ENCODE measurements at places on chromosomes 4 and X. TPM values are rescaled to one million over a fixed set of nuclear protein-coding genes. Genes with fewer than 3 reads are reported as not detected.

GRCh38 chr4:71545168-71545567 lies 206.3 kb downstream of the SLC4A4 start:
- peak; percentile 62 for DNase-seq

DNA sequence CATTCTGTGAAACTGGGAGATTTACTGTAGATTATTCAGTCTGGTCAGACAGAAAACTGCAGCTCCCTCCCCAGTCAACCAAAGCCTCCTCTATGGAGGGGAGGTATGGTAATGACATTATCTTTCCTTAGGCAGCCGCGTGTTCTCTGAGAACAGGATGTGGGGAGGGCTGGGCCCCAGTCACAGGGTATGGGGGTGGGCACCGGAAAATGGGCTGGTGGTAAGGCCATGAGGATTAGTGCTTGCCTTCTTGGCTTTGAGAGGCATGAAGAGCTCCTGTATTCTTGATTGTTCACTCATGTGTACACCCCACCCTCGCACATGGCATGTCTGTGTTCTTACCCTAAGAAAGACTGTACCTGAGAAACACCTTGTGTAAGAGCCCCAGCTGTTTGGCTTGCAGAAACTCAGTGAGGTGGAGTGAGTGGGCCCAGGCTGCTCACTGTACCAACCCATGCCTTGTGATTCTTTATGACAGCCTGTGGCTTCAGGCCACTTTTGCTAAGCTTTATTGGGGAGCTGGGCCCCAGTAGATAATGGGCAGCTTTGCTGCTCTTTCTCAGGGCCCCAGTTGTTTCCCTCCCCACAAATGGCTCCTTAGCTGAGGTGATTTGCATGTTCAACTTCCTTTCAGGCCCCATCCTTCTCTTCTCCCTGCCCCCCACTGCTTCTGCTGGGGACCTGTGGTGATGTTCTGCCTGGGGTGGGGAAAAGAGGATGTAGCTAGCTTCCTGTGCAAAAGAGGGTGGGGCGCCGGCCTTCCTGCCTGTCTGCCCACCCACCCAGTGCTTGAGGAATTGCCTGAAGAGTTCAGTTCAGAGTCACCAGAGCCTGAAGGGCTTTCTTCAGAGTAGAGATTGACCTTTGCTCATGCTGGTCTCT lies 30.7 kb downstream of the MSN start:
- DNase-seq: no peak

GRCh38 chrX:67619253-67619652 lies 75.4 kb downstream of the AR start:
- peak; percentile 61 for DNase-seq

NKX1-1 gene
- not detected for polyA plus RNA-seq

TBC1D8B gene
- 15.4 TPM for polyA plus RNA-seq

DNA sequence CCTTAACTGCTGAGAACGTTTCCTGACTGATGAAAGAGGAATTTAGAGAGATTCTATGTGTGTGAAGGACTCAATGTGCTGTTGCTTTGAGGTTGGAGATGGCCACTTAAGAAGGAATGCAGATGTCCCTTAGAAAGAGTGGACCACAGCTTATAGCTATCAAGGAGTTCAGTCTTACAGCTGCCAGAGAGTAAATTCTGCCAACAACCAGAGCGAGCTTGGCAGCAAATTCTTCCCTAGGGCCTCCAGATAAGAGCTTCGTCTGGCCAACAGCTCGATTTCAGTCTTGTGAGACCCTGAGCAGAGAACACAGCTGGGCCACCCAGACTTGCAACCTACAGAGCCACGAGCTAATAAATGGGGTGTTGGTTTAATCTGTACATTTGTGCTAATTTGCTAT lies 21.8 kb downstream of the MID1 start:
- DNase-seq: no peak

NSG1 gene
- 1.1 TPM for polyA plus RNA-seq

DNA sequence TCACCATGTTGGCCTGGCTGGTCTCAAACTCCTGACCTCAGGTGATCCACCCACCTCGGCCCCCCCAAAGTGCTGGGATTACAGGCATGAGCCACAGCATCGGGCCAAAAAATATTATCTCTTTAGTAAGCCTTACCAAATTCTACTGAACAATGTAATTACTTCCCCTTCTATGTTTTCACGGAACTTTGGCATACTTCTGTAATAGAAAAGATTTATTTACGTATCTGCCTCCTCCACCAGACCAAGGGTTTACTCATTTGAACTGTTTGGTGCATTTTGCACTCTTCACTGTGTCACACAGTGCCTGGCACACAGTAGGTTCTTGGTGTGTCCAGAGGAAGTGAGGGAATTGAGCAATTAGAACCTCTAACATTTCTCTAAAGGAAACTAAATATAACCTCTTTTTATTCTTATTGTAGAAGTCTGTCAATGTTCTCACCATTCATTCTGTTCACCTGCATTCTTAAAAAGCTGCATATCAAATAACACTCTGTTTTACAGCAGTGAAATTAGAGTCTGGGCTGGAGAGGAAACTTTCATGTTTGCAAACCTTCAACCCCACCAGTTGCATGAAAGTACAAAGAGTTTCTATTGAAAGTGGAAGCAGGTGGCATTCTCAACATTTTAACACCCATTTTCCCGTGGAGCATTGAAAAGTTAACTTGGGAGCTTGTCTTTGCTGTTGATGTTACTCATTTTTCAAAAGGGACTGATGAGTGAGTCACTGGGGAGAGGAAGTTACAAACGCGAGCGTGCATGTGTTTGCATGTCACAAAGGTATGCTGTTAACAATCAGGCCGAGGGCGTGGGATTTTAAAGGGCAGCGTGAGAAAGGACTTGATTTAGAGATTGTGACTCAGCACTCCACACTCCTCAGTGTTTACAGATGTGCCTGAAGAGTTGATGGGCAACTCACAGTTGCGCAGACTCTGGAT lies 314.1 kb downstream of the STK32B start:
- peak; percentile 92 for DNase-seq

- peak; percentile 78 for DNase-seq
These were observed 140.0 kb downstream of the IDS start for GRCh38 chrX:149365061-149365460.

GRCh38 chrX:43522582-43522981 lies 133.5 kb upstream of the MAOA start:
- DNase-seq: no peak

NOCT gene
- 9.2 TPM for polyA plus RNA-seq

GRCh38 chrX:110008011-110008635 lies 5.2 kb downstream of the TMEM164 start:
- no peak for DNase-seq

GRCh38 chrX:39842281-39842973 lies 255.3 kb downstream of the BCOR start:
- no peak for DNase-seq

DNA sequence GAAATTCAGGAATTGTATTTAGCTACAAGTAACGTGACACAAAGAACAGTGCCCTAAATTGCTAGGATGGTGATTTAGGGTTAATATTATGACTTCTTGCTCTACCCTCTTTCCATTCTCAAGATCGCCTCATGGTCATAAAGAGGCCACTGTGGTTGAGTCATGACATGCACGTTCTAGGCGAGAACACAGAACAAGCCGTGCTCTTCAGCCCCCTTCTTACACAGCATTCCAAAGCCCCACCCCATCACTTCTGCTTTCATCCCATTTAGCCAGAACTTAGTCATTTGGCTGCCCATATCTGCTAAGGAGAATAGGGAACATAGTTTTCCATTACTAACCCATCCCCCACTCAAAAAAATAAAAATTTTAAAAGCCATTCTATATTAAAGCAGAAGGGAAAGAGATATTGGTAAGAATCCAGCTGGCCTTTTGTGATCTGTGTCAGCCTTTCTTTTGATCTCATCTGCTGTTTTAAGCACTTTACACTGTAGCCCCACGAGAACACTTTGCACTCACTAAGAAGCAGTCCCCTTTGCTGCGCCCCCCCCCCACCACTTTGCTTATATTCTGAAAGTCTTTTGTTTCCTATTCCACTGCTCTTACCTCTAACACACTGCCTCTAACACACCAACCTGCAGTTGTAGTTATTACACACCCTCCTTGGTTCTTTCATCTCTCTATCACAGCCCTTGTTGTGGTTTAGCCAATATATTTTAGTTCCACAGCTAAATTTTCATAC lies 28.4 kb downstream of the NPNT start:
- peak; percentile 22 for DNase-seq

DNA sequence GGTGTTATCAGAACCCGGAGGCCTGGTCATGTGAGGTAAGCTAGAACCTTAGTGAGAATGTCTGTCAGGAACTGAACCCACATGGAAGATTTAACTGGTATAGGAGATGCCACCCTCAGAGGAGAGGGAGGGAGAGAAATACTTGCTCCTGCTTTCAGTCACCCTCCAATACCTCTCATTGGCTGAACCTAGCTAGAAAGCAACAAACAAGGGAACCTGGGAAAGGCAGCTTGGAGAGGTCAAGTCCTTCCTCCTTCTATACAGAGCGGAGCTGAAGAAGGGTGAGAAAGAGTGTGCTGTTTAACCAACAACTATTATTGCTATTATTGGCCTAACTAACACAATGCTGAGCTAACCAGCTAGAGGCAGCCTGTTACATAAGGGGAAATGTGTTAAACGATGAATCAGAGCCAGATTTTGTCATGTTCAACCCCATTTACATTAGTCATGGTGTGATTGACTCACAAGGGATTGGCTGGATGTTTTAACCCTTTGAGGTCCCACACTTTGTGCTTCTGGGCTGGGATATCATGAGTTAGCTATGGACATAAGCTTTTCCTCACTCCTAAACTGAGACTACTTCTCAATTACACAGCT lies 96.5 kb upstream of the ESX1 start:
- DNase-seq: peak; percentile 86

CLNK gene
- not detected for polyA plus RNA-seq

DNA sequence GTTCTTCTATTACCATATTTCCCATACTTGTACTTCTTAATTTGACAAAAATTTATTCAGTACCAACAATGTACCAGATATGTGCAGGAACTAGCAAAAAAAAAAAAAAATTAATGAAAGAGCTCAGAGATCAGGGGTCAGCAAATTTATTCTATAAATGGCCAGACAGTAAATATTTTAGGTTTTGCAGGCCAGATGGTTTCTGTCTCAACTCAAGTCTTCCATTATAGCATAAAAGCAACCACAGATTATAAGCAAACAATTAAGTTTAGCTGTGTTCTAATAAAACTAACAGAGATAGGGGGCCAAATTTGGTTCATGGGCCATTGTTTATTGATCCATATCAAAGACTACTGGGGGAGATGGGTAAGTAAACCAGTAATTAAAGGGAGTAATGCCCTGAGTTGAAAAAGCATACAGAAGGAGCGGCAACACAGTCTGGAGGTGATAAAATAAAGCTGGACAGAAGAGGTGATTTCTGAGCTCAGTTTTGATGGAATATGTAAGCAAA lies 19.3 kb downstream of the NEK1 start:
- peak; percentile 66 for DNase-seq

CCKAR gene
- 0.59 TPM for polyA plus RNA-seq

GDPD2 gene
- polyA plus RNA-seq: not detected

SLIT2 gene
- 25.8 TPM for polyA plus RNA-seq

GRCh38 chr4:145734576-145735346 lies 54.8 kb downstream of the C4orf51 start:
- DNase-seq: peak; percentile 89

NPY1R gene
- 0.01 TPM for polyA plus RNA-seq

PAK3 gene
- 0.19 TPM for polyA plus RNA-seq

- peak; percentile 6 for DNase-seq
These were observed 22.8 kb downstream of the PACRGL start for GRCh38 chr4:20723019-20723418.

DNA sequence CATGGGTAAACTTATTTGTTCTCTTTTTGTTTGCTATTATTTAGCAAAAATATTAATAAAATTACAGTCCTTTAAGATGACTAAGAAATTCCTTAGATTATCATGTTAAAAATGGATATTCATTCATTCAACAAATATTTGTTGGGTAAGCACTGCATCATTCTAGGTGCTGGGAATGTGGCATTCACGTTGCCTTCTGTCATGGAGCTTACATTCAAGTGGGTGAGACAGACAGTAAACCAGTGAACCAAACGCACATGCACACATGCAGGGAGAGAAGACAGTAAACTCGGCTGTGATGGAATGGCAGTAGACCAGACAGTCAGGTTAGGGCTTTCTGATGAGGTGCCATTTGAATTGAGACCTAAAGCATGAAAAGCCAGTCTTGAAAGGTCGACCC lies 91.8 kb downstream of the STOX2 start:
- DNase-seq: peak; percentile 66

DNA sequence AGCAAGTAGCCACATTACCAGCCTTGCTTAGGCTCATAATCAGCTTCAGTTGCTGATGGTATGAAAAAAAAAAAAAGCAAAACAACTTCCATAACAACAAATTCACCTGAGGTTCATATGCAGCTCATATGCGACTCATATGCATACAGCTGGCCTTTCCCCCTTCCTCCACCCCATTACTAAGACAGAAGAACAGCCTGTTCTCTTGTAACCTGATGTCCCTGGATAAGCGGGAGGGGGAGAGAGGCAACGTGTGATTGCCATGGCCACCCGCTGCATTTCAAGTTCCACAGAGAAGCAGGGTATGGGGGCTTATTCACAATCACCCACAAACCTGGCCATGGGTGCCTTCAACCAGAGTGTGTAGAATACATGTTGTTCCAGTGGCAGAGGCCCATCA lies 95.1 kb upstream of the DGKK start:
- no peak for DNase-seq

GPRASP2 gene
- 8.8 TPM for polyA plus RNA-seq

DNA sequence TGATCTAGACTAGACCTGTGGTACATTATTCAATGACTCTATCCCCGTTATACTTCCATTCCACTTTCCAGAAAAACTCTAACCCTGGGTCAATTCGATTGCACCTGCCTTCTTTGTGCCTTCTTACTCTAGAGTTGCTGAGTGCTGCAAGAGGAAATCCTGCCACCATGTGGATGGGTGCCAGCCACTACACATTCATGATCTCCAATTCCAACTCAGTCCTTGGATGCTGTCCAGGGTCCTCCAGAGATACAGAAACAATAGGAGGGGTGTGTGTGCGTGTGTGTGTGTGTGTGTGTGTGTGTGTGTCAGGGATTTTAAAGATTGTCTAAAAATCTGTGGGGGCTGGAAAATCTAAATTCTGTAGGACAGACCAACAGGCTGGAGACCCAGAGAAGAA lies 42.9 kb upstream of the INTS6L start:
- DNase-seq: peak; percentile 63

DNA sequence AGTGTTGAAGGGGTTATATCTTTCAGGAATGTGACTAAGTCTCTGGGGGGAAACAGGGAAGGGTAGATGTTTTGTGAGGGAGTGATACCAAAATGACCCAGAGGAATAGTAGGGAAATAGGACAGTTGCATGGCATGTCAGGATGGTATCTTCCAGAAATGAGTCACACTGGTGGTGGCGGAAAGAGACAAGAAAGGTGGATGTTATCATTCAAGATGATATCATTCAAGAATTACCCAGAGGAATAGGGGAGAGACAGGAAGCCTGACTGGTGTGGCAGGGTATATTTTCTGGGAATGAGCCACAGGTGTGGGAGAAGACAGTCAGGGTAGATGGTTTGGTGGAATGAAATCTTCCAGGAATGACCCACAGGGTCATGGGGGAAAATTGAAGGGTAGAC lies 61.1 kb downstream of the MAOA start:
- no peak for DNase-seq

DNA sequence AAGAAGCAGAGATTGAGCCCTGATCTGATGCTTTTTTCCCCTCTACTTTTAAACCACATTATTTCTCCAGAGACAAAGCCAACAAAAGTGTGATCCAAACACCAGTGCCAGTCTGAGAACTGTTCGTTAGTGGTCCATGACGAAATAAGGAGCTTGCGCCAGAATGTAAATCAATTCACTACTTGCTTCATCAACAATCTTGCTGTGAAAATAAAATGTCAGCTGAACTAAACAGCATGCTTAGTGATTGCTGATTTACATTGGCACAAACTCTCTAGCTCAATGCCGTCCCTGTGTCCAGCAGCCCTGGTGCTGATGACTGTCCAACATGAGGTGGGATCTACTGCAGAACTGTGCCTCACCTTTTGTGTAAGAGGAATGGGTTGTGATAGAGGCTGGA lies 71.3 kb downstream of the SOX3 start:
- no peak for DNase-seq

Data from fibroblast of lung (primary cell).